ENCODE measurements at places on chromosomes 16 and 17.

DNA sequence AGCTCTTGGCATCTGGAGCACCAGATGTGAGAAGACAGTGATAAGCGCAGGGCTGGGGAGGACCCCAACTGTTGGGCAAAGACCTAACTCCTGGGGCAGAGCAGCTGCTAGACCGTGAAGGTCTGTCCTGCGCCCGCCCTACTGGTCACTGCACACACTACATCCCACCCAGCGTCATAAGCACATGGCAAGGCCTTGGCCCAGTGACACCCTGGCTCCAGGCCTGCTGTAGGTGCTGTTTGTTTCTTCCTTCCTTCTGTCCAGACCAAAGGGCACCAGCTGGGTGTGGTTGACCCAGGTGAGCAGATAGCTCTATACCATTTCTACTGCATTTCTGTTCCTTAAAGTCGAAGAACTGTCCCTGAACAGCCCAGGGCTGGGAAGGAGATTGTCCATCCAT lies 6.4 kb downstream of the TRPV3 start:
- no peak for DNase-seq

GRCh38 chr17:45117334-45117733 lies 15.0 kb downstream of the PLCD3 start:
- DNase-seq: no peak

- DNase-seq: no peak
Measured at GRCh38 chr16:84985079-84986065, 26.0 kb downstream of the ZDHHC7 start.

DNA sequence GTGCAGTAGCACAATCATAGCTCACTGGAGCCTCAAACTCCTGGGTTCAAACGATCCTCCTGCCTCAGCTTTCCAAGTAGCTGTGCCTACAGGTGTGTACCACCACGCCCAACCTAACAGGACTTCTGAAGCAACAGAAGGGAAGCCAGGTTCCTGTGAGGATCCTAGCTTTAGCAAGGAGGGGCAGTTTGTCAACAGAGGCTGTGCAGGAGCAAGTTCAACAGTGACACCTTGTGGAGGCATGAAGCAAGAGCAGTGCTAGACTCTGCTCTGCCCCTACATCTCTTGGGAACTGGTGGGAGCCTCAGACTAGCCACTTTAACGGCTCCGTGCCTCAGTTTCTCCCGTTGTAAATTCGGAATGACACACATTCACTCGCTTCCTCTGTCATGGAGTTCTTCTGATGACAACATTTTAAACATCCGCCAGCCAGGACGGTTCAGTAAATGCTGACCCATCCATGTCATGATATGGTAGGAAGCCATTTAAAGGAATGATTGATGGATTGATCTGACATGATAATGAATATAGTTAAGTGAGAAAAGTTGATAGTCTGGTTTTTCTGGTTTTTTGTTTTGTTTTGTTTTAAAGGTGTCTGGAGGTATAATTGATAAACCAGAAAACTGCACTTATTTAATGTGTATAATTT lies 218.7 kb downstream of the MRTFB start:
- peak; percentile 42 for DNase-seq

DNA sequence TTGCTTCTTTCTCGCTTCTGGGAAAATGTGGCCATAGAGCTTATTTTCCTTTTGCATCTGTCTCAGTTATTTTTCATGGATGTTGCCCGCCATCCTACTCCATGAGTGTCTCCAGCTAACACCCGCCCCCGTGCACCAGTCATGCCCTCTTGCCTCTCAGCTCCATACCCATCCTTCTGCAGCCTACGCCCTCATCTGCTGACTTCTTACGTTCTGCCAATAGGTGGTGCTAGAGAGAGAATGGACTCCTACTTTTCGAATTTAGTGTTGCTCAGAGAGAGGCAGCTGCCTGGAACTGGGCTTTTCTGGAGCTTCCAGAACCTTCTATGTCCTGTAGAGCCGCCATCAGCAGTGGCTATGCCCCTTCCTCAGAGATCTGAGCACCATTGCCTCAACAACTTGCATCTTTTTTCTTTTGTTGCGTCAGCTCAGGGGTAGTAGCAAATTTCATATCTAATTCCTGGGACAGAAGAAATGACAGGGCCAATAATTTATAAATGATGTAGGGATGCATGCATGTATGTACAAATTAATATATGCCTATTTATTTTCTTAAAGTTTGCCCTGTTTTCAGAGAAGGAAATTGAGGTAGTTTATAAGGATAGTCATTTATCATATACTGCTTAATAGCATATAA lies 119.7 kb upstream of the MYOCD start:
- peak; percentile 5 for DNase-seq

DNA sequence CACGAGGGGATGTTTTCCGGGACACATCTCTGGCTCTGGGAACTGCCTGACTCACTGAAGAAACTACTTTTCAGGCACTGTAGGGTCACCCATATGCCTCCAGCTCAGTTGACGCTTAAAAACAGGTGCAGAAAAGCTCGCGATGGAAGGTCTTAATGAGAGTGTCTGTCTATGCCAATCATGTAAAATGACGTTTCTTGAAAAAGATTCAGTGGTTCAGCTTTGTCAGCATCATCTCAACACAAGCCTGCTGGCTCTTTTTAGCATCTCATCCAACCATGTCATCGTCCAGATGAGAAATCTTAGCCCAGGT lies 27.5 kb downstream of the OR1D5 start:
- no peak for DNase-seq

- no peak for DNase-seq
Measured at GRCh38 chr17:51731941-51732722, 426.4 kb downstream of the CA10 start.

- no peak for DNase-seq
Measured at GRCh38 chr16:56753410-56753809, 23.5 kb downstream of the NUP93 start.

- no peak for DNase-seq
Measured at GRCh38 chr17:45336390-45337182, 19.8 kb upstream of the MAP3K14 start.

DNA sequence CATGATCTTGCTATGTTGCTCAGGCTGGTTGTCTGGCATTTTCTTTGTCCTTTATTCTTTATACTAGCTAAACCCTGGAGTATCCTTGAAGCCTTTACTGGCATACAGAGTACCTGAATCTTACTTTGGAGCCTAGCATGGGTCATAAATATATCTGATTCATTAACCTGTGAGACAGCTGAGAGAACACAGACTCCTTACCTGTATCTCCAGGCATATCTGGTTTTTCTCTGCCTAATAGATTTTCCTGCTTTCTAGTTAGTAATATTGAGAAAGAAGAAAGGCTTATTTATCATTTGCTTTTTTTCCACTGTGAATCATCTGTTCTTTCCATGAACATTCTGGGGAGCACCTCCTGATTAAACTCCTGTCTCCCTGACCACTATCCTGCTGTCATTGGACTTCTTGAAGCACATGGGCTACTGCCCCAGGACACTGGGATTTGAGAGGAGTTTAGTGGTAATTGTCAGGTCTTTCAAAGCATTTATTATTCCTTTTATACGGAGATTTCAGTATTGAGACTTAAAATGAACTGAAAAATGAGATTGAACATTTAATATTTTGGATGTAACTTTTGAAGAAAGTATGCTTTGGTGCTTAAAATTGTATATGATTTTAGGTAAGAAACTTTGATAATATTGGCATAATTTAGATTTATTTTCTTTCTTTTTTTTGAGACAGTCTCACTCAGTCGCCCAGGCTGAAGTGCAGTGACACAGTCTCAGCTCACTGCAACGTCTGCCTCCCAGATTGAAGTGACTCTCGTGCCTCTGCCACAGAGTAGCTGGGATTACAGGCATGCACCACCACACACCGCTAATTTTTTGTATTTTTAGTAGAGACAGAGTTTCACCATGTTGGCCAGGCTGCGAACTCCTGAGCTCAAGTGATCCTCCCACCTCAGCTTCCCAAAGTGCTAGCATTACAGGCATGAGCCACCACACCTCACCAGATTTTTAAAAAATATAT lies 8.6 kb downstream of the PDP2 start:
- DNase-seq: no peak

DNA sequence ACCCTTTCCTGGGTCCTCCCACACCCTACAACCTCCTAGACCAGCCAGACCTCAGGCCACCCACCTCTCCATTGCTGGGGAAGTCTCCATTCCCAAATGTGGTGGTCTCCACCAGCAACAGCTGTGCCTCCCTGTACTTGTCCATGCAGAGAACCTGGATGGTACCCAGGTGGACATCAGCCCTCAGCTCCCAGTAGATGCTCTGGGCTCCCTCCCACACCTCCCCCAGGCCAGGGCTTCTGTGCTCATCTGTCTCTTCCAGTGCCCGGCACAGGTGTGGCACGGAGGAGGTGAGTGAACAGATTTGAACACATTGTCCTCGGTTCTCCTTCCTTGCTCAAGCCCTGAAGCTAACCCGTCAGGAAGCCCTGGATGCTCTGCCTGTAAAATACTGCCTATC lies 34.6 kb downstream of the LGALS9 start:
- DNase-seq: no peak

GRCh38 chr17:40791111-40791510 lies 8.6 kb downstream of the KRT28 start:
- no peak for DNase-seq

- no peak for DNase-seq
Measured at GRCh38 chr16:86946981-86947380, 368.6 kb downstream of the FOXL1 start.

DNA sequence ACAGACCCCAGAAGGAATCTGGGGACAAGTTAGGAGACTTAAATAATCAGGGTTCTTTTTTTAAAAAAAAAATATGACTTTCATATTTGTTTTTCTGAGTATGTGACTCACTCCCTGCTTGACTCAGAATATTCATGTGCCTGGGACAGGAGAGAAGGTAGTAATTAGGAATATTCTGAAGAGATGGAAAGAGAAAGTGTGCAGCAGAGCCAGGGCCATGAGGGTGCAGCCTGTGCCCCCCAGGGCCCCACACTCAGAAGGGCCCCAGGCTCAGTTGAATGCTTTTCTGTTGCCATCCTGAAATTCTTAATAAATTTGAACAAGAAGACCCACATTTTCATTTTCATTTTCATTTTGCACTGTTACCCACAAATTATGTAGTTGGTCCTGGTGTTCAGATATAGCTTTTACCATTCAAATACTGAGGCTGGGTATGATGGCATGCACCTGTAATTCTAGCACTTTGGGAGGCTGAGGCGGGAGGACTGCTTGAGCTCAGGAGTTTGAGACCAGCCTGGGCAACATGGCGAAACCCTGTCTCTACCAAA lies 11.5 kb upstream of the LONP2 start:
- peak; percentile 31 for DNase-seq

GRCh38 chr16:5580772-5581171 lies 483.2 kb upstream of the EEF2KMT start:
- no peak for DNase-seq

DNA sequence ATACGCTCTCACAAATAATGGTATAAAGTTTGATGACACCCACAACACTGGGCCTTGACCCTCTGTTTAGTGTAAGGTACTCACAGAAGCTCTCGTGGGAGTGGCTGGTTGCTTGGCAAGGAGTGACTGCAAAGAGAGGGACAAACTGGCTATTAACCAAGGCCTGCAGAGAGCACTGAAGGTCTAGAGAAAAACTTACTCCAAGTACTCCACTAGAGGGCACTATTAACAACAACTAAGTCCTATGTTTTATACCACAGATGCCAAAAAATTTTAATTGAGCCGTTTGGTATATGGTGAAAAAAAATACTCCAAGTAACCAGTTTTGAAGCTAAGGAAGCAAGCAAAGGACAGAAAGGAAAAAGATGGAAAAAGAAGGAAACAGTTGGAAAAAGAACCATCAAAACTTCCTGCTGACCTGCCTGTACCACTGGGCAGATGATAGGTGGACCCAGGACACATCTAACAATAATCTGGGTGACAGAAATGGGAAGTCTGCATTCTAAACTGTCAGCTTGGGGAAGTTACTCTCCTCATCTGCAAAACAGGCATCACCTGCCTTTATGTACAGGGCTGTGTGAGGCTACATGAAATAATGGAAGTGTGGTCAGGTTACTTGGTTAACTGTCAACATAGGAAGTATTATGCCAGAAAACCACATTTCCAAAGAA lies 23.2 kb downstream of the DYNC1LI2 start:
- DNase-seq: no peak

DNA sequence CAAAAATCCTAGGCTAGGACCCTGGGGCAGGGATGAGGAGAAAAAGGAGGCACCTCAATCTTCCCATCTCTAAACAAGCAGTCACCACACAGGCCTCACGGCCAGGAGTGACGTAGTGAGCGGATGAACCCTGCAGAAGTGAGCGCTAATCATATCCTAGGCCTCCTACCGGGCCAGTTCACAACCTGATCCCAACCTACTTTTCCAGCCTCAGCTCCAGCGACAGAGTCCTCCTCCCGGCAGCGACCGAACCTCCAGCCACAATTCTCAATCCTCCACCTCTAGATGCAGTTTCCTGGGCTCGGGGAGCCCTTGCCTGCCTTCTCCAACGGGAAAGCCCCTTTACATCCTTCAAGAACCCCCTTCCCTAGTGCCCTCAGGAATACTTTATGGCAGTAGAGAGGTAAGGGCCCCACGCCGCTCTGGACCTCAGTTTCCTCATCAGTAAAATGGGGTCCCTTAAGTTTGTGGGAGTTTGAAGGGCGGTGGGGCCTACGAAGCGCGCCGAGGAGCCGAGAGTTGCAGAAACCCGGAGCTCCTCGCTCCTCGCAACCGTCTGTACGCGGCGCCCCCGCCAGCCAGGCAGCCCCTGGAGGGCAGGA lies 1.4 kb downstream of the ZNF668 start:
- DNase-seq: peak; percentile 58

GRCh38 chr16:65202461-65202860 lies 80.6 kb upstream of the CDH11 start:
- DNase-seq: no peak

- DNase-seq: no peak
Measured at GRCh38 chr17:35907691-35908090, 22.9 kb downstream of the RDM1 start.

GRCh38 chr17:17175917-17176316 lies 30.2 kb downstream of the PLD6 start:
- DNase-seq: peak; percentile 18

DNA sequence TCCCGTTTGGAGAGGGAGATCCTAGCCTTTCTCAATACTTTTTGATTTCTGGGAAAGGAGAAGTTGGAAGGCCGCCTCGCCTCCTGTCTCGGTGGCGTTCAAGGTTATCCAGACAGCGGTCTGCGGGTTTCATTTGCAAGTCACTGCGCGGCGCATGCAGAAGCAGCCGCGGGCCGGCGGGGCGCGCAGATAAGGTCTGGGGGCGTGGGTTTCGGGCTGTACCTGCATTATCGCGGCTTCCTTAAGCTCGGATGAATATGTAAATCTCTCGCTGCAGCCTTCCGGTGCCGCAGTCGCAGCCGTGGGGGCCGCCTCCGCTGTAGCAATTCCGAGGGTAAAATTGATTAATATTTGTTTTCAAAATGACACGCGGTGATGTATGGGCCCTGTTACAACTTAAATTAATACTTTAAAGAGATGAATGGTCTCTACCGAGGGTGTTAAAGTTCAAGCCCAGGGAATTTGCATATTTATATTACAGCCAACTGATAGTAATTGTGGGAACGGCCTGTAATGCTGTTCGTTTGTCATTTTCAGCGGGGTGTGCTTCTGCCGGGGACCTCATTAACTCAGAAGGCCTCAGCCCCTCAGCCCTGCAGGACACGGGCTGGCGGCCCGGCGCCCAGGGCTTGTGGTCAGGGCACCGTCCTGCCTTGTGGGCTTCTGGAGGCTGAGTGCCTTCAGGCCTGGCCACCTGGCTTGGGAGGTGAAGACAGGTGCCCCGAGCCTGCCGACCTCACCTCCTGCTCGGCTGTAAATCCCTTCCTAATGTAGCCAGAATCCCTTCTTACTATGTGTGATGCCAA lies 99.4 kb downstream of the CYLD start:
- peak; percentile 71 for DNase-seq
